ENCODE measurements at places on chromosomes 2 and 18.
A peak's percentile ranks its signal among the peaks of the same experiment; 100 is the strongest.

GRCh38 chr2:218722419-218722818 is 11.8 kb downstream of the TTLL4 start:
- DNase-seq: no peak

DNA sequence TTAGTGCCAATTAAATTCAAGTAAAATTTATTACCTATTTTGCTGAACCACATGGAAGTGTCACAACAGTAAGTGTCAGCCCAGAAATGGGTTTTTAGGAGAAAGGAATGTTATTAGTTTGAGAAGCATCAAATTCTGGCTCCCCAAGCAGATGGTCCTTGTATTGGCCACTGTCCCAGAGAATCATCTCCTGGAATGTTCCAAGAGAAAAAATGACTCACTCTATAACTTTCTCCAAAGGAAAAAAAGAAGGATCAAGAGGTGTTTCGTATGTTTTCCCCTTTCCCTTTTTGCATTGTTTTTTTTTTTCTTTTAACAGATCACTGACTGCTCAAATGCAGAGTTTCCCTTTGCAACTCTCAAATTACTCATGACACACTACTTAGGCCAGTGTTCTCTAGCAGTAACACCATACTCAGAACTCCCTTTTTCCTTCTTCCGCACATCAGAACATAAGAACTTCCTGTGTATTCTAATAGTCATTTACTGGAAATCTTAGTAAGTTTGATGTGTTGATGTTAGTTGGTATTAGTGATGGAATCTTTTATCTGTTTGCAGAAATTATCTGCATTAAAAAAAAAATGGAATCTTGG is 390.3 kb downstream of the GPD2 start:
- DNase-seq: no peak

DNA sequence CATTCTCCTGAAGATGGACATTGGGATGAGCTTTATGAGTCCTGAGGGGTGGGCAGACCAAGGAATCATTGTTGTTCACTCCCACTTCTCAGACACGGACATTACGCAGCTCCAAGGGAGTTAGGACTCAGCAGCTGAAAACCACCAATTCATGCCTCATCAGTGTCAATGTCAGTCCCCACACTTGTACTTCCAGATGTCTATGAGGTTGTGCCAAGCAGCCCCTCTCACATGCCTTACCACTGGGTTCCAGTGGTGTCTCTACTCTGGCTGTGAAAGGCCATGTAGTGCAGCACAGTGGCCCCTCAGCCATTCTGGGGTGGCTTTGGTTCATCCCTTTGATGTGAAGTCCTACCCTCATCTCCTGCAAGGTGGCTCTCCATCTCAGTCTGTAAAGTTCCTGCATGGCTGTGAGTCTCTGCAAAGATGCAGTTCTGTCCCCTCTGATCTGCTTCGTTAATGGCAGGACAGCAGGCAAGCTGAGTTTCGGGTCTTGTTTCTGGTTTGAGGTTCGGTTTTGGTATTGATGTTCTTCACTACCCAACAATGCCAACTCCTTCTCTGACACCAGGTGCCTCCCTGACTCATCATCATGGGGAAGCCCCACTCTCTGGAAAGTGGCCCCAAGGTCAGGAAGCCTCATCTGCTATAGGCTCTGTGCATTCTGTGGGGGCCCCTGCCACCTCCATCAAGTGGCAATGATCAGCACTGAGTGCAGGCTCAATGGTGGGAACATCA is 14.0 kb upstream of the COL6A3 start:
- peak; percentile 86 for DNase-seq

GRCh38 chr18:49850636-49851035 is 37.3 kb upstream of the ACAA2 start:
- no peak for DNase-seq

GRCh38 chr18:23719634-23720201 is 30.5 kb downstream of the LAMA3 start:
- no peak for DNase-seq

- DNase-seq: no peak
These were observed 16.7 kb downstream of the COLEC11 start for GRCh38 chr2:3611589-3611988.

GRCh38 chr18:61323951-61324350 is 9.3 kb upstream of the CDH20 start:
- DNase-seq: no peak

DNA sequence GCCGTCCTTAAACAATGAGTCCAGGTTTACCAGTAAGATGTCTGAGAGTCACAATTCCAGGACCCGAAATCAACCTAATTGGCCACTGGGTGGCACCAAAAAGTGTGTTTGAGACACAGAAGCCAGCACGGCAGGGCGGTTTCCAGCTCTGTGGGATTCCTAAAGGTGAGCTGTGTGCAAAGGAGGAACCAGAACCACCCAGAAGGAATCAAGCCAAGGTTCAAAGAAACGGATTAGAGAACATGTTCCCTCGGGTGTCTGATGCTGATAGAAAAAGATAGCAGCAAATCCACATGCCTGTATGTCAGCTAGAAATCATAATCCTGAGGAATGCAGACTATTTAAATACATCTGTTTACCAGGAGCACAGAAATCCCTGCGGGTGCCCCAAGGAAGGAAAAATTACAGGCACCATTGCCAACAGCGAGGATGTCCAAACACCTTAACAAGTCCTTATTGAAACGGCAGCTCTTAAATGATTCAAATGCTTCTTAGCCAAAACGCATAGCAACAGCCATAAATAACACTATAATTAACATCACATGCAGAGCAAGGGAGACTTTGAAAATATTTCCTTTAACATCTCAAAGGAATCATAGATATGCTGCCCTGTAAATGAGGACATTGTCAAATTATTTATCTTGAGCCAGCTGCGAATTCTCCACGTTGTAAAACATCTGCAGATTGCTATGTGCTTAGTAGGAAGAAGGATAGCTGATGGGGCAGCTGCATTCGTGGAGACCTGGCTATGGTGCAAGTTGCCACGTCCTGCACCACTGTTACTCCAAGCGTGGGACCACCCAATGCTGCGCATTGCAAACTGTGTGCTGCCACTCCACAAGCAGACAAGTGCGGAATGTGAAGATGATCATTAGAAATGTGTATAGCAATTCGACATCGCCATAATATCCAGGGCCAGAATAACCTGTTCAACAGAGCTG is 318.7 kb upstream of the NCKAP5 start:
- DNase-seq: peak; percentile 46

DNA sequence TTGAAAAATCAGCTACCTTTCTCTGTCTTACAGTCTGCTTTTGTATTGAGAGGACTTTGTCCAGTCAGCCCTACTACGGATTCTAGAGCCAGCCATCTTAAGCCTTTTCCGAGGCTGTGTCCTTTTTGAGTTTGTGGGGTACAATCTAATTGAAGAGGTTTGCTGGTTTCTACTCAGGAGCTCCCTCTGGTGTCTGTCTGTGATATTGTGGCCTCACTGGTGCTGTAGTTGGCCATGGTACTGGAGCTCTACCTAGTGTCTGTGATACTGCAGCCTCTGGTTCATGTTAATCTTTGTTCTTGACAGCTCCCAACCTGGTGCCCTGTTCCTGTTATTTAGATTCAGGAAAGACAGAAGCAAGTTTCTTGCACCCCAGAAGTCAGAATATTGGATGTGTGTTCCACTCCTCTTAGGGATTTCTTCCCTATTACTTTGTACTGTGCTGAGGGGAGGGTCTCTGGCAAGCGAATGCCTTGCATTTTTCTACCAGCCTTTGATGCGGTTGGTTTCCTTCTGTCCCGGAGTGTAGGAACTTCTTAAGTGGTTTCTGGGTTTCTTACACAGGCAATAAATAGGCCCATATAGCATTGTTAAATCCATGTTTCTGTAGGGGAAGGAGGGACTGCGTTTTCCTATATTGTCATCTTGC is 78.5 kb downstream of the ACSL3 start:
- peak; percentile 69 for DNase-seq

- DNase-seq: no peak
These were observed 18.8 kb upstream of the ALPI start for GRCh38 chr2:232437195-232437571.

GRCh38 chr2:239321596-239322415 is 79.0 kb downstream of the HDAC4 start:
- DNase-seq: peak; percentile 72

- no peak for DNase-seq
These were observed 2.0 kb downstream of the RAB27B start for GRCh38 chr18:54830260-54830659.

- DNase-seq: no peak
These were observed 37.3 kb upstream of the FMNL2 start for GRCh38 chr2:152297715-152298114.

DNA sequence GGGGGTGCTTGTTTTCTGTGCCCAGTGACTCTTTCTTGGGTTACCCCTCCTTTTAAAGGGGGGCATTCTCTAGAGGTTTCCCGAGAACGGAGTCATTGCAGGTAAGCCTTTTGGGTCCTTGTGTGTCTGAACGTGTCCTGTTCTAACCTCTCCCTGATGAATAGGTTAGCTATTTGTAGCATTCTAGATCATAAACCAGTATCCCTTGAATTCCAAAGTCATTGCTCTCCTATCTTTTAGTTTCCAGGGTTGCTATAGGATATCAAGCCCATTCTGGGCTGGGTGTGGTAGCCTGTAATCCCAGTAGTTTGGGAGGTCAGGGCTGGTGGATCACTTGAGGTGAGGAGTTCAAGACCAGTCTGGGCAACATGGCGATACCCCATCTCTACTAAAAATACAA is 65.9 kb upstream of the YWHAQ start:
- no peak for DNase-seq

- DNase-seq: no peak
These were observed 1329.7 kb upstream of the SLC39A10 start for GRCh38 chr2:194327196-194327888.

DNA sequence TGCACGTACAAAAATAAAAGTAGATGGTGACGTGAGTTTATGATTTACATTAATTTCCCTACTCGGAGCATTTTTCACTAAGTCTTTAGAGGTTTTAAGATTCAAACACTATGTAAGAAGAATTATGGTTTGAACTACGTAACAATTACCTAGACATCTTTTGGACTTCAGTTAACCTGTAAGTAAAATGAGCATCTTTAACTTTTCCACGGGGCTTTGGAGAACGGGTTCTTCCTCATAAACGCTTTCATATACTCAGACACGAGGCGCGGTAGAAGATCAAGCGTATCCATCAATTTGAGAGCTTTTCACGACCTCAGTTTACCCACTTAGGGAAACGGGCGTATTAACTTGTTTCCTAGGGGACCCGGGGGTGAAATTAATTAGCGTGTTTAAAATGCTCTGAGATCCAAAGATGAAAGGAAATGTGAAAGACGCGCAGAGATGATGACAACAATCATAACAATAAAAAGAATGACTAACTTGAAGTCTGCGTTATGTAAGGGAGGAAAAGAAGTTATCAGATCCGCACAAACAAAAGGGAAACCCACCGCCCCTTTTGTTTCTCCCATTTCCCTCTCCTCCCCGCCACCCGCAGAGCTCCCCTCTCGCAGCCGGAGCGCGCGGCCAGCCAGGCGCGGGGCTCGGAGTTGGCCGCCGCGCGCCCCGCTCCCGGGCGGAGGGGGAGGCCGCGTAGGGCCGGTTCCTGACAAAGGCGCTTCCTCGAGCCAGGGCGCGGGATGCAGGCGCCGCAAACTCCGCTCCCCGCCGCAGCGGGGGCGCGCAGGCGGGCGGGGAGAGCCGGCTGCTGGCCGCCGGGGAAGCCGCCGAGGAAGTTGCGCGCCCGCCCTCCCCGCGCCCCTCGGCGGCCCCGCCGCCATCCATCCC is 807 bp downstream of the PELI1 start:
- peak; percentile 47 for DNase-seq

- DNase-seq: no peak
These were observed 88.2 kb downstream of the MTCL1 start for GRCh38 chr18:8793445-8794155.

DNA sequence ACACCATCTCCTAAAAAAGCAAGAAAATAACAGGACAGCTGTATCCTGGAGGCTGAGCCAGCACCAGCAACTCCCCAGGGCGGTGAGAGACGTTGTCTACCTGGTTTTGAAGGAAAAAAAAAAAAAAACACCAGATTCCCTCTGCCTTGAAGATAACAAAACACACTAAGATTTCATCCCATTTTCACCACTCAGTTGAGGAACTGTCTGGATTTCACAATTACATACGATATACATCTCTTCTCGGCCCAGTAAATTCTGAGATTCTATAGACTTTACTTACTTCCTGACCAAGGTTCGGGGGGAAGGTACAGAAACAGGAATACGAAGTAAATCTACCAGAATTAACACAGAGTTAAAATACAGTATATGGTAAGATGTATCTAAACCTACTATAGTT is 8.5 kb downstream of the ZNF516 start:
- DNase-seq: no peak

DNA sequence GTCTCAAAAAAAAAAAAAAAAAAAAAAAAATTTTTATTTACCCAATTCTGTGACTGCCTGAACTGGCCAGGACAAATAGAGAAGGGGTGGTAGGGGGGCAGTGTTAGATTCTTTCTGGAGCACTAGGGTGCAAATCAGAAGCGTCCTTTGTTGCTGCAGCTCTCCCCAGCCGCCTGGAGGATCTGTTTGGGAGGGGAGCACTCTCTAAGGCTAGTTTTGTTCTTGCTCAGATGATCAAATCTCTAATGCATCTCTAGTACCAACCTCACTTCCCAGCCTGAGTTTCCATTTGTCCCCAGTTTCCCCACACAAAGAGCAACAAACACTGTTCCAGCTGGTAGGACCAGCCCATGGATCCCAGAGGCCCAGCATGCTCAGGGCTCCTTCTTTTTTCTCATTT is 83.0 kb downstream of the GBX2 start:
- DNase-seq: no peak

- DNase-seq: peak; percentile 60
These were observed 21.9 kb upstream of the RNF149 start for GRCh38 chr2:101330253-101330933.

GRCh38 chr2:5766056-5766455 is 73.9 kb downstream of the SOX11 start:
- no peak for DNase-seq

DNA sequence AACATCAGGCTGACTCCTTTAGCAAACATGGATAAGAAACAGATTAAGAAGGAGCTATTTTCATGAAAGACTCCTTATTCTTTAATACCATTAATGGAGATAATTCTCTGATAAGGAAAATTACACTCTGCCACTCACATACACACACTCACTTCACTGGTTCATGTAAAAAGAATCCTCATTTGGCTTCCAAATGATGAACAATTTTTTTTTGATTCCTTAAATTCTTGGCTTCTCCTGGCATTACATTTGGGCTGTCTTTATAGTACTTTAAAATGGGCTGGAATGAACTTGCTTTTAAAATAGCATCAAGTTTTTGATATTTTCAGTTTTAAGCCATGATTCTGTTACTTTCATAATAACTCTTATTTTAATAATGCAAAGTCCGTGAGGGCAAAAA is 328.6 kb downstream of the SLC8A1 start:
- no peak for DNase-seq

DNA sequence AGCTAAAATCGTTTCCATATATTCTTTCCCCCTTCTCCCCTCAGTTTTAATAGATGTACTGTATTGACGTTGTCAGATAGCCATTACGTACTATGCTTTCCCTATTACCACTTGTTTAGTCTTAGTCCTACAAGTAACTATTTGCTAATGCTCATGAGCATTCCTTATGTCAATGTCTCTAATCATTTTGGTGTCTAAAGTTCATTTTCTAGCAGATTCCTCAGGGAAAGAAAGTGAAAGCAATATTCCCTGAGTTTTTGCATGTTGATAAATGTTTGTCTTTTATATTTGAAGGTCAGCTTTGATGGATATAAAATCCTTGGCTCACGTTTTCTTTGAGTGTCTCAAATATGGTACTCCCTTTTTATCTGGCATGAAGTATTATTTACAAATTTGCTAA is 253.3 kb upstream of the STON1 start:
- DNase-seq: no peak
